ENCODE measurements at places on chromosomes 1 and 21. TPM values are rescaled to one million over a fixed set of nuclear protein-coding genes. Genes with fewer than 3 reads are reported as not detected.

KDM1A gene
- total RNA-seq = 56.7 TPM

- no peaks in the 10 kb centered on the region for H3K27me3 ChIP-seq
- DNase-seq = no peak
- peaks cover 1% of the 10 kb centered on the region for H3K4me1 ChIP-seq
- no peaks in the 10 kb centered on the region for H3K36me3 ChIP-seq
Observed at GRCh38 chr1:184605941-184606340, 148.7 kb downstream of the EDEM3 start.

NCAM2 gene
- total RNA-seq = 7.6 TPM

SELL gene
- total RNA-seq = 18.3 TPM

GRCh38 chr1:230029244-230029941, 37.6 kb upstream of the GALNT2 start:
- H3K27me3 ChIP-seq = no peaks in the 10 kb centered on the region
- H3K27ac ChIP-seq = no peak overlapping the region
- H3K36me3 ChIP-seq = no peaks in the 10 kb centered on the region
- H3K4me3 ChIP-seq = no peak overlapping the region

GRCh38 chr1:21034725-21035628, 141.7 kb downstream of the EIF4G3 start:
- no peaks in the 10 kb centered on the region for H3K36me3 ChIP-seq
- DNase-seq = peak; percentile 76
- no peak overlapping the region for H3K27ac ChIP-seq

GRCh38 chr1:19054216-19054615, 97.7 kb upstream of the IFFO2 start:
- no peak overlapping the region for H3K4me3 ChIP-seq
- H3K27ac ChIP-seq = no peak overlapping the region
- no peaks in the 10 kb centered on the region for H3K36me3 ChIP-seq
- H3K4me1 ChIP-seq = peaks cover 12% of the 10 kb centered on the region

DNA sequence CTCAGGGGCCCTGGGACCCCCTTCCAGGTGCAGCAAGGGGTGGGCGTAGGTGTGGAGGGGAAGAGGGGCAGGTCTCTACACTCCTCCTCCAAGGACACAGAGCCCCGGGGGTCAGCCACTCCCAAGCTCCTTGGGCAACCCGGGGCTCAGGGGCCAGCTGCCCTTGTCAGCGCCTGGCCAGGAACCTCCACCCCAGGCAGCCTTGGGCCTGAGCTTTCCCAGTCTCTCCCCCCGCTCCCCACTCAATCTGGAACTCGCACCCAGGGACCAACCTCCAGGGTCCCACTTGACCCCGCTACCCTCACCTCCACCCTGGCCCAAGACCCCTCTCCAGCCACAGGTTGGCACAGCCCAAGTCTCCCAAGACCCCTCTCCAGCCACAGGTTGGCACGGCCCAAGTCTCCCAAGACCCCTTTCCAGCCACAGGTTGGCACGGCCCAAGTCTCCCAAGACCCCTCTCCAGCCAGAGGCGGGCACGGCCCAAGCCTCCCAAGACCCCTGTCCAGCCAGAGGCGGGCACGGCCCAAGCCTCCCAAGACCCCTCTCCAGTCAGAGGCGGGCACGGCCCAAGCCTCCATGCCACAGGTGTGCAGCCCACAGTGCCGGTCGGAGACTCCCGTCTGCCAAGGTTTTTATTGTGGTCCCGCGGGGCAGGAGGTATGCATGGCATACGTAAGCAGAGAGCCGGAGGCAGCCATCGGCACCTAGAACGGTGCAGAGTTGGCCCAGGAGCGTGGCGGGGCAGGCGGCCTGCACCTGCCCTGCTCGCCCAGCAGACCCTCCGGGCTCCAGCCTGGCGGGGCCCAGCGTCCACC, 3.0 kb downstream of the TNFRSF4 start:
- H3K4me3 ChIP-seq = no peak overlapping the region
- H3K27me3 ChIP-seq = peaks cover 18% of the 10 kb centered on the region
- peak; percentile 76 for DNase-seq
- H3K36me3 ChIP-seq = peaks cover 2% of the 10 kb centered on the region

GUCA2A gene
- total RNA-seq = not detected

GRCh38 chr1:166925810-166926478, 49.4 kb downstream of the ILDR2 start:
- H3K27me3 ChIP-seq = peaks cover 7% of the 10 kb centered on the region
- peaks cover 4% of the 10 kb centered on the region for H3K4me1 ChIP-seq
- no peak overlapping the region for H3K4me3 ChIP-seq
- no peak overlapping the region for H3K27ac ChIP-seq
- no peak for DNase-seq
- no peaks in the 10 kb centered on the region for H3K36me3 ChIP-seq

DNA sequence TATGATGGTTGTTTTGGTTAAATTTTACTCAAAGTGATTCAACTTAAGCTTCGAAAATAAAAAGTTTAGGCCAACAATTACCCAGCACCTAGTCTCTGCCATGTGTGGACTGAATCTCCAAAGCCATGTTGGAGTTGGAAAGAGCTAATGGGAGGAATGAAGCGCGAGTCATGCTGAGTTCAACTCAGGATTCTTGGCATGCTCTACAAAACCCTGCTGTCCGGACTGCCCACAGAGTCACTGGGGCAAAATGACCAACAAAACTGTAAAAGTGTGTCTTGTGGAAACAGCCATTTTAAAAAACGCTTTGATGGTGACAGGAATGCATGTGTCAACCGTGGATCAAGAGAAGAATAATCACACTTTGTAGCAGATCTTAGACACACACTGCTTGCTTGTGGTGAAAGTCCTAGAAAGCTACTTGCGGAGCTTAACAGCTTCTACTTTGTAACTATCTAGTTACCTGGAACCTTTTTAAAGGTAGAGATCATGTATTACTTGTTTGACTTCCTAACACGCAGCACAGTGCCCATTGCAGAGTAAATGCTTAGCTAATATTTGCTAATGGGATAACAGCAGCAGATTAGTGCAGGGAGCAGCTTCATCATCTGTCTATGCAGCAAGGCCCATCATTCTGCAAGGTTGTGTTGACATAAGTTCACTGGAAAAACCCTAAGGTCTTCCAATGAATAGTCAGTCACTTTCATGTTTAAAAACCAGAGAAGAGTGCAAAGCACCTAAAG, 7.0 kb upstream of the GBP6 start:
- H3K27me3 ChIP-seq = no peaks in the 10 kb centered on the region
- no peak overlapping the region for H3K27ac ChIP-seq
- H3K36me3 ChIP-seq = no peaks in the 10 kb centered on the region
- peaks cover 7% of the 10 kb centered on the region for H3K4me1 ChIP-seq
- no peak overlapping the region for H3K4me3 ChIP-seq
- DNase-seq = no peak
